Globus pallidus (tissue), 1 donor: ENCODE measurements at places on chromosomes 4 and X.

GRCh38 chr4:173917255-173917960 lies 366.1 kb downstream of the FBXO8 start:
- peak; percentile 5 for DNase-seq

GRCh38 chr4:87045234-87045558 lies 110.4 kb downstream of the AFF1 start:
- DNase-seq, result no peak

DNA sequence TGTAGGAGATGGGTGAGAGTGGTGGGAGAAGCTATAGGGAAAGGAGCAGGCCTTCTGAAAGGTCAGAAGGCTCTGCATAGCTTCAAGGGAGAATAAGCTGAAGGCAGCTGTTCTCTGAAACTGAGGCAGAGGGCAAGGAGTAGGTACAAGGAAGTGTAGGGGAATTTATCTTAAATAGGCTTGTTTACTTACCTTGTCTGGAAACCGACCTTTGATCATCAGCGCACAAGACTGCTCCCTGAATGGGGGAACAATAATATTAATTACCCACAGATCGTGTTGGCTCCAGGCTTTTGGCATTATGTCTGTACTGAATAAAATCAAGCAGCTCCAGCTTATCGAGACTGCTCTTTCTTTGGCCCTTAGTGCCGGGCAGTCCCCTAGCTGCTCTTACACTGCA lies 175.5 kb upstream of the MAGEB16 start:
- no peak for DNase-seq

- no peak for DNase-seq
Observed at GRCh38 chr4:169305651-169306050, 34.9 kb upstream of the SH3RF1 start.

DNA sequence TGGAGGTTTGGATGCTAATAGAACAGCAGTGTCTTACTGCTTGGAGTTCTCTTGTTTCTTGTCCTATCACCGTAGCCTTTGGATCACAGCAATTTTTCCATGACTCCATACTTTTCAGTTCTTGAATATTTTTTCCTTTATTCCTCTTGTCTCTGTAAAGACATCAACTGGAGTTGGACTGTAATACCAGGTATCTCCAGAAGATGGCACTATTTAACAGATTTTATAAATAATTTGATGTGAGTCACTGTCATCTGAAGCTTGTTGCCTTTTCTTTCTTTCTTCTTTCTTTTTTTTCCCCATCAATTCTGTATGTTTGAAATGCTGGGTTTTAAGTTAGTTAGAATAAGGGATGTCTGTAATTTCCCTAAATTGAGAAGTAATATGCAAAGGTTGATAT lies 24.1 kb downstream of the HPRT1 start:
- peak; percentile 28 for DNase-seq

DNA sequence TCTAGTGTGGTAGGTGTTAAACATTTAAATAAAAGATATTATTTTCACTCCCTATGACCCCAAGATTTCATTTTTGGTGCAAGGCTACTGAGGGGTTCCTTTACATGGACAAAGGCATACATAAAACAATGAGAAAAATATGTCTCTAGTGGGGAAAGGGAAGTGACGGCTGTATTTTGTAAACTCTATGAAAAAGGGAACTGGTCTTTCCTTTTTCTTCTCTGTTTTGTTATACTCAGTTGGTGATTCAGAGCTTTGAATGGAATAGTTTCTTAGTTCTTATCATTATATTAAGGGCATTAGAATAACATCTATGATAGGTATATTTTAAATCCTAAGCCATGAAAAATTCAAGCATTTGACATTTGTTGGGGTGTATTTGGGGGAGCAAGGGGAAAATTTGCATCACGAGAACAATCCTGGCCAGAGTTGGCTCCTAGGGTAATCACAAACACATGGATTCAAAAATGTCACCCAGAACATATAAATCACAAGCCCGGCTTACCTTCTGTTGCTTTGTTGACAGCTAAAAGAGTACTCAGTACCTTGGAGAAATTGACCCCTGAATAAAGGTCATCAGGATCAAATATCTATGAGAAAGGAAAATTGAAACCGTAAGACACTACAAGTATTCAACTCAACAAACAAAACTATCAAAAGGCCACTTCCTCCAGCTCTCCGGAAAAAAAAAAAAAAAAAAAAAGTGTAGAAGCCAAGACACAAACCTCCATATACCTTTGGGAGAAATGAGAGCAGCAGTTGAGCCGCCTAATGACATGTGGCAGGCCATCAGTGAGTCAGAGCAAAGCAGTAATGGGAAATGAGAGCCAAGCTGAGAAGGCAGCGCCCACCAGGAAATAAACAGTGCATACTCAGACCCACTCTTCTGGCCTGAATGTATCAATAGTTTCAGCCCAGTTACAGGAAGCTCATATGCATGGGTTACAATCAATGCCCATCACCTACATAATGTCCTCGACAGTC lies 33.4 kb downstream of the ARHGEF6 start:
- DNase-seq, result no peak

DNA sequence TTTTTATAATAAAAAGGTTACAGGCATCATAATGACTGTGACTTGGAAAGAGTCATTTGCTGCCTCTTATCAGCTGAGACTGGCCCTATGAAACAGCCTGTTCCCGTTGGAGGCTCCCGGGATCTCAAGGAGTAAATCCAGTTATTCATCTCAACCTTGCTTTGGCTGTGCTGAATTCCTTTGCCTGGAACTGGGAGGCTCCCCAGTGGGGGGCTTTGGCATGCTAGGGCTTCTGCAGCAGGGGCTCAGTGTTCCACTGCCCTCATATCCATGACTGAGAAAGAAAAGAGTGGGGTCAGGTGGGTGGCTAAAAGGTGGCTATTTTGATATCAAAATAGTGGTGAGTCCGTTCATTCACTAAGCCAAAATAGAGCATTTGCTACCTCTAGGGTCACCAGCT lies 71.2 kb downstream of the TRPC5 start:
- DNase-seq, result no peak

- DNase-seq, result no peak
Observed at GRCh38 chr4:188023682-188024081, 28.1 kb downstream of the ZFP42 start.

GRCh38 chr4:75686346-75686745 lies 13.1 kb upstream of the G3BP2 start:
- DNase-seq, result no peak

DNA sequence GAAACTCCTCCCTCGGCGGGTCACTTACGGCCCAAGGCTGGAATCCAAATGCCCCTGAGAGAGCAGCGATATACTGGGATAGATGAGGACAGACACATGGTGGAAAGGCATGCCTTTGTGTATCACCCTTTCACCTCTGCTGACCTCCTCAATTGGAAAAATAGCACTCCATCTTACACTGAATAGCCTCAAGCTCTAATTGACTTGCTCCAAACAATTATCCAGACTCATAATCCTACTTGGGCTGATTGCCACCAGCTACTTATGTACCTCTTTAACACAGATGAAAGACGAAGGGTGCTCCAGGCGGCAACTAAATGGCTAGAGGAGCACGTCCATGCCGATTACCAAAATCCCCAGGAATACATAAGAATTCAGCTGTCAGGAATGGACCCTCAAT lies 1142.2 kb downstream of the ARAP2 start:
- no peak for DNase-seq

DNA sequence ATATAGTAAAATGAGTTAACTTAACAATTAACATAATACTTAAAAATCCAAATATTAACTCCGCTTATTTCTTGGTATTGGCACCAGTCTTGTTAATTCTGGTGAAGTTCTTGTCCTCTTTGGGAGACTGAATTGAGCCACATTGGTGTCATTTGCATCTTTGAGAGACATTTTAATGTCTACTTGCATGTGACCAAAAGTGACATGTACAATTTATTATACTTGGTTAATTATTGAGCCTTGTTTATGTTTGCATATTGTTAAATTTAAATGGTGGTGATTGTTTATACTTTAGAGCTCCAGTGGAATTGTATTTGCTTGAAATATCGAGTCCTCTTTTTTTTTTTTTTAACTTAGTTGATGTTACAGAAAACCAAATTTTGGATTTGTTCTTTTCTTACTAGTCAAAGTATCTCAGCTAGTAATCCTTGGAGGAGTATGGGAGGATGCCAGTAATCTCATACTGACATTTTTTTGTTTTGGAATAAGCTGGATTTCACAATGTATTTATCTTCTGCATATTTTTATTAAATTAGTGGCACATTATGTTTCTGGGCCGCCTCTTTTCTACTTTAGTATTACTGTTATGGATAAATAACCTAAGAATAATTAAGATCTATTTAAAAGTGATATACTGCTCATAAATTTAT lies 3.9 kb downstream of the SPCS3 start:
- DNase-seq, result no peak

GRCh38 chr4:150817804-150818528 lies 197.1 kb downstream of the LRBA start:
- no peak for DNase-seq

- DNase-seq, result no peak
Observed at GRCh38 chr4:12579172-12579571, 905.0 kb downstream of the RAB28 start.

DNA sequence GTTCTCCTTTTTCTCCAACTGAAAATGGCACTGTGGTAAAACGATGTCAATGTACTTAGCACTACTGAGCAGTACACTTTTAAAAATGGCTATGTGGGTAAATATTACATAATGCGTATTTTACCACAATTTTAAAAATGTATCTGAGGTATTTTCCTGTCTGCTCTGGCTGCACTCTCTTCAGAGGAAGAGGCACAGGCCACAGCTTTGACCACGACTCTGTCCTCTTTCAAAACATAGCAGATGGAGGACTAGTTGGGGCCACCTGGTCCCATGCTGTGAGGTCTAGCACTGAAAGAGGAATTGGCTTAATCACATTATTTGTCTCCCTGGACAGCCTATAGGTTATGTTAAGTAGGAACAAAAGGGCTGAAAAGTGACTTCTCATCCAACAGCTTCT lies 5.2 kb downstream of the KCNE5 start:
- DNase-seq, result no peak

- DNase-seq, result no peak
Observed at GRCh38 chr4:61922766-61923165, 722.6 kb downstream of the ADGRL3 start.

GRCh38 chr4:177351622-177352244 lies 42.1 kb downstream of the NEIL3 start:
- DNase-seq, result peak; percentile 65

DNA sequence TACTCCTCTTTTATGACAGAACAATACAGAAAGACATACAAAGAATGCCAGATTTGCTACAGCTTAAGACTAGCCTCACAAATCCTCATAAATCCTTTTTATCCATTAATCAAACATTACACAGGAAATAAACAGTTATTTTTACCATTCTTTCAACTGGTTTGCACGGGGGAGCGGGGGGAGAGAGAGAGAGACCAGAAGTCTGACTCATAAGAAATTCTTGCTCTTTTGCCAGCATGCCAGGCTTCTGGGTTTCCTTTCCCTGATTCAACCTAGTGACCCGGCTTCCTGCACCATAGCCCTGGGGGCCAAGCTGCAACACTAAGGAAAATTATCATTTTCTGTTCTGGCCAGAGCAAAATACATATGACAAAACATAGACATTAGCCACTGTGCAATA lies 6.8 kb upstream of the RRAGB start:
- no peak for DNase-seq
